ENCODE measurements at places on chromosomes 11 and 22. TPM values are rescaled to one million over a fixed set of nuclear protein-coding genes. Genes with fewer than 3 reads are reported as not detected.

SLC37A2 gene
- total RNA-seq, result 8.2 TPM

MS4A10 gene
- not detected for total RNA-seq

LGALS12 gene
- total RNA-seq, result 0.48 TPM

SLN gene
- not detected for total RNA-seq

TMEM126B gene
- 45.7 TPM for total RNA-seq

LRRC74B gene
- 0.24 TPM for total RNA-seq

TEX54 gene
- total RNA-seq, result not detected

CHRNA10 gene
- total RNA-seq, result 1.7 TPM

OR4D9 gene
- total RNA-seq, result 3.4 TPM

TMEM151A gene
- total RNA-seq, result 0.24 TPM

MS4A12 gene
- not detected for total RNA-seq

MRGPRX4 gene
- total RNA-seq, result 0.96 TPM

UBE4A gene
- total RNA-seq, result 22.1 TPM

ACRV1 gene
- total RNA-seq, result 2.2 TPM

SLC16A8 gene
- not detected for total RNA-seq

USP2 gene
- total RNA-seq, result 2.9 TPM

CHST1 gene
- 3.1 TPM for total RNA-seq

FAM118A gene
- total RNA-seq, result 32.5 TPM

MYRF gene
- total RNA-seq, result 14.2 TPM

Data from umbilical cord (tissue), 2 donors.